ENCODE measurements at places on chromosomes 5 and 9. TPM values are rescaled to one million over a fixed set of nuclear protein-coding genes. Genes with fewer than 3 reads are reported as not detected.

The CYLC2 gene
- not detected for total RNA-seq

The PAPPA gene
- 0.41 TPM for total RNA-seq

The LCN12 gene
- 0.38 TPM for total RNA-seq

The ABO gene
- total RNA-seq, result not detected

DNA sequence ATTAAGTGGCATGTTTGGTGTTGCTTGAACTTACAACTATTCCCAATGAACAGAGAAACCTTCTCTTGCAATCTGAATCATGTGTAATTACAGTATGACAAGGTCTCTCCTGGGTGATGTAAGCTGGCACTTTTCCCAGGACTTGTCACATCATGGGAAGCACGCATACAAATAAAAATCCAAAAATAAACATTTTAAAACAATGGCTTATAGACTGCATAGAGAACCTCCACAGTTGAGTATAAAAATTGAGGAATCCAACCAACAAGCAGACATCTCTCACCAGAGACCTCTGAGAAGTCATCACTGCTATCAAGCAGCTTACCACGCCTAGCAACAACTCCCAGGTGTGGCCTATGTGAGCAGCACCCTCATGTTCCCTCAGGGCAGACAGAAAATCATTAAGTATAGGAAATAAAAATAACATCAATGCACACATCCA is 3.9 kb downstream of the MLLT3 start:
- DNase-seq, result no peak

- DNase-seq, result no peak
Observed at GRCh38 chr9:31188496-31188895, 1195.9 kb upstream of the ACO1 start.

GRCh38 chr5:150130493-150130922 is 25.1 kb downstream of the PDGFRB start:
- peak; percentile 86 for DNase-seq

GRCh38 chr9:123310551-123311249 is 42.3 kb upstream of the STRBP start:
- no peak for DNase-seq
